ENCODE measurements at places on chromosomes 3 and 15.

- DNase-seq, result peak; percentile 93
These were observed 1.3 kb downstream of the GNAT1 start for GRCh38 chr3:50192689-50193141.

DNA sequence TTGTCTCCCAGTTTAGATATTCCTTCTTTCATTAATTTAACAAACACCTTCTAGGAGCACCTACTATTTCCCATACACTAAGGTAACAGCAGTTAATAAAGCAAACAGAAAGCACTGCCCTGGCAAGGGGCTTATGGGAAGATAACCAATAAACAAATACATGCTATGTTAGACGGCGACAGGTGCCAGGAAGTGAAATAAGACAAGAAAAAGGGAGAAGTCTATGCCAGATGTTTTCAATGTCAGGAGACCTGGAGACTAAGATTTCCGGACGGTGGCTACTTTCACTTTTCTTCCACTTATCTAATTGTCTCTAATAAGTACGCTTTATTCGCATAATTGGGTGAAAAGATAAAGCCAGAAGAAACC is 32.5 kb upstream of the ZNF445 start:
- DNase-seq, result no peak

DNA sequence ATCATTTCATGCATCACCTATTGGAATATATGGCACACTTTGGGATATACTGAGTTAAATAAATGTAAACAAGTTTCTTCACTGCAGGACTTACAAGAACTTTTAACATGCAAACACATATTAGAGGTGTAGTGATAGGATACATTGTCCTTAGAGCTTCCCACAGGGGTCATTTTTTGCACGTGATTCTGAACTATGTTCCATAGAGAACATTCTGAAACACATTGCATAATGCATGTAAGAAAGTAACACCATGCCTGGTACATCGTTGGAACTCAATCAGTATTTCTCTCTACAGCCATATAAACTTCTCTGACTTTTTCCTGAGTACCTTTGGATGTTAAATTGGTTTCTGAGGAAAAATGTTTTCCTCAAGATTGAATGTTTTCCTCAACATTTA is 28.3 kb downstream of the MRAS start:
- no peak for DNase-seq

DNA sequence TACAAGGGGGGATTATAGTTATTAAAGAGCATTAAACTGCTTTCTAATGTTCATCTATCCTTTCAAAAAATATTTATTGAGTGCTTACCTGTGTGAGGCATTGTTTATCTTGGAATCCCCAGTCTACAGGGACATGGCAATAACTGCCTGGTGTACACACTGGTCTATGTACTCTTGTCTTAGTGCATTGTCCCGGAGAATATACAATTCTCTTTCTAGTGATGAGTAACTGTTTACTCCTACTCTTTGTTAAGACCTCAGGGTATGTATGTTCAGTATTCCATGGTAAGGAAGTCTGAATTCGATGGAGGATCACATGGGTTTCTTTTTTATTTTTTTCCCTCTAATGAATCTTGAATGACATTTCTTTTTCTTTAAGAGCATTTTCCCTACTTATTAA is 772.4 kb upstream of the NR2F2 start:
- no peak for DNase-seq

GRCh38 chr3:163919154-163919553 is 1159.1 kb downstream of the SI start:
- DNase-seq, result no peak

- DNase-seq, result no peak
These were observed 64.8 kb downstream of the SPSB4 start for GRCh38 chr3:141115789-141116541.

- DNase-seq, result no peak
These were observed 583.2 kb downstream of the EPHA3 start for GRCh38 chr3:89690646-89691045.

DNA sequence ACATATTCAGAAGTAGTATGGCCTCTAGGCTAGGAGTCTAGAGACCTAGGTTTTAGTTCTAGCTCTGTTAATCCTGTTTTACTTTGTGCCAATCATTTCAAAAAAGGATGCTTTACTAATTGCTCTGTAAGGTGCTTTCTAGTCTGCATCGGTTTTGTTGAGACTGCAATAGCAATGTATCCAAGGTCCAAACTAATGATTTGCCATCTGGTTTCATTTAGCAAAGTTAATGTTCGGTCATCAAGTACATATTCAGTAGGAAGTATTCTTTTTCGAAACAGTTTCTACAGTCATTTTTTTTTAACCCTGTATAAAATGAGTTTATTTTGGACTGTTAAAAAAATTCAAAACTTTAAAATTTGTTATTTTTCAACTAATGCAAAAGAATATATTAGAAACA is 2.0 kb upstream of the GALK2 start:
- no peak for DNase-seq

DNA sequence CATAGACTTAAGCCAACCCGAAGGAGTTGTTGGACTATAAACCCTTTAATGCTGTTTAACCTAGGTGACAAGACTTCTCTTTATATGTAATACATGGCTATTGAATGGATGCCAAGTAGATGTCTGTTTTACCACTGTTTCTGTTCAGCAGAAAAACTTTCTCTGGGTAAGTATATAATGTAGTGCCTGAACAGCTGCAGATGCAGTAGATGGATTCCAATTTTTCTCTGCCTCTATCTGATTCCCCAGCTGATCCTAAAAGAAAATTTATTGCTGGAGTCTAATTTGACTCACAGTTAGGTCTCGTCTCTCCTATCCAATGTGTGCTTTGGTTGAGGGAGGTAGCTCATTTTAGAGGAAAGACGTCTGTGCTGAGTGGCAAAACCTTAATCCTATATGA is 256.5 kb upstream of the CBLB start:
- no peak for DNase-seq

- no peak for DNase-seq
These were observed 66.8 kb downstream of the HMG20A start for GRCh38 chr15:77487469-77487842.

- DNase-seq, result no peak
These were observed 237.5 kb upstream of the GBE1 start for GRCh38 chr3:81998907-81999306.

- DNase-seq, result no peak
These were observed 48.0 kb downstream of the RASGRP1 start for GRCh38 chr15:38516626-38517025.

DNA sequence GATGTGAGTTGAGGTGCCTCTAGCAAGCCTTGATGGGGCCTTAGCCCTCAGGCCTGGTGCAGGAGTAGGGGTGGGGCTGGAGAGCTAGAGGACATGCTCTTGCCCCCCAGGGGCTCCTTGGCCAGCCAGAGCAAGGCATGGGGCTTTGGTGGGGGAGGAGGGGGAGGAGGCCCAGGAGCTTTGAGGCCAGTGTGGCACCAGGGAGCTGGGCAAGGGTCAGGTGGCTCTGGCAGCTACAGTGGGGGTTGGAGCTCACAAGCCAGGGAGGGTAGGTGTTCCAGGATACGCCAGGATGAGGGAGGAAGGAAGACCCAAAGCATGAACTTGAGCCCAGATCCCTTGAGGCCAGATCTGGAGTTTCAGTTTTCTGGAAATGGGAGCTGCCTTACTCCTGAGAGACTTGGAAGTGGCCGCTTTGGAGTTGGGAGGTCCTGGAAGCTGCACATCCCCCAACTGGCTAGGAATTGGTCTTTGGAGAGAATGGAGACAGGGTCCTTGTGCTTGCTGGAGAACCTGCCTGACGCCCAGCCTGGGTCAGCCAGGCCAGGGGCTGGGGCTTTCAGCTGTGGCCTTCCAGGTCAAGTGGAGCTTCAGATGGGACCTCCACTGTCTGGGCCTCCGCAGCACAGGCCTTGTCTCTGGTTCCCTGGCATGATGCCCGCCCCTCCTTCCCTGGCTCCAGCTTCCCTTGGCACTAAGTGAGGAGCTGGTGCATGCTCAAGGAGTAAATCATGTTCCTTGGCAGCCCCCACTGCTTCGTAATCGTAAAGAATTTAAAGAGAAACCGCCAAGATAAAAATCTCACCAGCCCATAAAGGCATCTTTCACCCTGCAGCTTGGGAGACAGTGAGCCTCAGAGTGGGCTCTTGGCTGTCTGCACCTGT is 8.7 kb downstream of the SEMA3F start:
- no peak for DNase-seq

- no peak for DNase-seq
These were observed 209.9 kb upstream of the ROPN1 start for GRCh38 chr3:124201786-124202185.

DNA sequence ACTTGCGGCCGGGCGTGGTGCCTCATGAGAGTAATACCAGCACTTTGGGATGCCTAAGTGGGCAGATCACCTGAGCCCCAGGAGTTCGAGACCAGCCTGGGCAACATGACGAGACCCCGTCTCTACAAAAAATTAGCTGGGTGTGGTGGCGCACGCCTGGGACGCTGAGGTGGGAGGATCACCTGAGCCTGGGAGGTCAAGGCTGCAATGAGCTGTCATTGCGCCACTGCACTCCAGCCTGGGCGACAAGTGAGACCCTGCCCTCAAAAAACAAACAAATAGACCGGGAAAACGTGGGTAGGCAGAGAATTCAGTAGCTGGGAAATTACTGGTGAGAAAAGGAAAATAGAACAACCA is 667 bp downstream of the UMPS start:
- no peak for DNase-seq

- DNase-seq, result no peak
These were observed 62.7 kb downstream of the ADAMTSL3 start for GRCh38 chr15:83716605-83717004.

DNA sequence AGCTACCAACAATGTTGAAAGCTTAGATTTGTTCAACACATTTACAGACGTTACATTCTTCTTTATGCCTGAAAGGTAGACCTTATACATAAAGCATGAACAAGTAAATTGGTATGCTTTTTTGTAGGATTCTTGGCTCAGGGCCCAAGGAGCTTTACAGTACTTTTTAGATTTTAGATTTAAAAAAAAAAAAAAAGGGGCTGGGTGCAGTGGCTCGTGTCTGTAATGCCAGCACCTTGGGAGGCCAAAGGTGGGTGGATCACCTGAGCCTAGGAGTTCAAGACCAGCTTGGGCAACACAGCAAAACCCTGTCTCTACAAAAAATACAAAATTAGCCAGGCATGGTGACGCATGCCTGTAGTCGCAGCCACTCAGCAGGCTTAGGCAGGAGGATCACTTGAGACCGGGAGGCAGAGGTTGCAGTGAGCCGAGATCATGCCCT is 39.7 kb downstream of the MEF2A start:
- DNase-seq, result no peak

DNA sequence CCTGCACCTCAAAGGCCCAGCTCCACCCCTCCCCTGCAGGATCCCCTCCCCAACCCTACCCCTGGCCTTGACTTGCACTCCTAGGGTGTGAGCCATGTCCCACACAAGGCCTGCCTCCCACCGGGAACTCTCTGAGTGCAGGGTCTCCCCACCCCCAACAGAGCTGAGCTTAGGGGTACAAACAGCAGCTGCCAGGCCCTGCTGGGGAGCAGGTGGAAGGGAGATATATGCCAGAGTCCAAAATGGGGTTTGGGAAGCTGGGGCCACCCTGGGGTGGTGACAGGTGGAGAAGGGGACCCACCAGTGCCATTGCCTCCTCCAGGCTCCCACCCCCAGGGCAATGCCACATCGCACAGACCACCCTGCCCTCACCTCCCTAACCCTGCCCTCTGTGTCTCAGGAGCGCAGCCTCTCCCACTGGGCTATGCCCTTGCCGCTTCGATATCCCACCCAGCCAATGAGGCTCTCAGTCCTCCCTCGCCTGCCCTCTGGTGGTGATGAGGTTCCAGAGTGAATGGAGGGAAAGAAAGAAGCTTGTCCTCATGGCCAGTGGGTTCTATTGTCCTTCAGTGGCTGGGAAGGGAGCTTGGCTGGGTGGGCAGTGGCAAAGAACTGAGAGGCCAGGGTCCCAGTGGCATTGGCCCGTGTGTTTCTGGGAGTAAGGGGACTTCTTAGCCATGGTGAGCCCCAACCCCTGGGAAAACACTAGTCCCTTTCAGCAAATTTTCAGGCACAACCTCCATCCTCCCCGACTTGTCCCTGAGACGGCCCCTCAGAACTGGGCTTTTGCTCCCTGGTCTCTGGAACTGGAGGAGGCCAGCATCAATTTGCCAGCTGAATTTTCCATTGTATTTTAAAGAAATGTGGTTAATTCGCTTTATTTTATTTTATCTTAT is 46.8 kb downstream of the CYP11A1 start:
- peak; percentile 50 for DNase-seq

- no peak for DNase-seq
These were observed 113.9 kb downstream of the LPP start for GRCh38 chr3:188267790-188268335.

DNA sequence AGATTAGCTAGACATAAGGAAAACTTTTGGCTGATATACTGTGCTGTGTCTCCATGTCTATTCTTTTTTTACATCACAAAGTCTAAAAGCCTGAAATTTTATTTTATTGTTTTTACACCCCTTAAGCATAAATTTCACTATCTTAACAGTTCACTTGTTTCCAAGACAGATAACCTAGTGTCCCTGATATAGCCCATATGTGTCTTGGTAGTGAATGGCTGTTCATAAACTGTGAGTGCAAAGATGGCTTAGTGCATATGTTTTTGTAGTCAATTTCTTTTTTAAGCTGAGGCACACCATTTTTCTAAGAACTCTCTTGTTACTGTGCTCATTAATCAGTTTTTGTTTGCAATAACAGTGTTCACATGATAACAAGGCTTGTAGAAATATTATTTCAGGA is 381.1 kb downstream of the OXSM start:
- DNase-seq, result no peak

- DNase-seq, result no peak
These were observed 91.3 kb downstream of the UACA start for GRCh38 chr15:70672081-70672480.

DNA sequence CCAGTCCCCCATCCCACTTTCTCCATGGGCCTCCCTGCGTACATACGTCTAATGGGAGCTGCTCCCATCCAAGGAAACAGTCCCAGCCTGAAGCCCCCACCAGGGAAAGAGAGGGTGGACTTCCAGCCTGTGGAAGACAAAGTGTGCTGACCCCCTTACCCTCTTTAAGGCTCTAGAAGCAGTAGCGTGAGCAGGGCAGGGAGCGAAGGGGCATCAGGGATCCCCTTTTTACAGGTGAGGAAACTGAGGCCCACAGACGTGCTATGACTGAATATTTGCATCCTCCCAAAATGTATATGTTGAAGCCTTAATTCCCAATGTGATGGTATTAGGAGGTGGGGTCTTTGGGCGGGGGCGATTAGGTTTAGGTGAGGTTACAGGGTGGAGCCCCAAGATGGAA is 83.4 kb downstream of the TOP2B start:
- DNase-seq, result no peak

GRCh38 chr3:59567661-59568060 is 517.8 kb upstream of the CFAP20DC start:
- DNase-seq, result no peak

- DNase-seq, result no peak
These were observed 64.3 kb downstream of the FNDC3B start for GRCh38 chr3:172103724-172104123.

DNA sequence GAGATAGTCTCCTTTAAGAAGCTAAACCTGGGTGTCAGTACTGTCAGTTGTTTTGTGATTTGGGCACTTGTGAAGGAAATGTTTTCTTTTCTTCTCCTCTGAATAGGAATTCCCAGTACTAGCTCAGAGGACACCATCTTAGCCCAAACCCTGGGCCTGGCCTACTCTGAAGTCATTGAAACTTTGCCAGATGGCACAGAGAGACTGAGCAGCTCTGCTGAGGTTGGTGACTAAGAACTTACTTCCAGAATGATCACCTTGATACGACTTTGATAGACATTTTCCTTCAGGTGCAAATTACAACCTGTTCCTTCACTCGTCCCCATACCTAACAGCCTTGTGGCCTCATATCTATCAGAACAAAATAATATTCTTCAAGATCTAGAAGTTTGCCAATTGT is 100.2 kb downstream of the LARS2 start:
- no peak for DNase-seq

GRCh38 chr3:59812237-59813147 is 762.7 kb upstream of the CFAP20DC start:
- no peak for DNase-seq

All from activated T-cell treated with anti-CD3 and anti-CD28 coated beads, Interleukin-2, amount 50 U/mL, for 1 hour (primary cell).